ENCODE measurements at places on chromosomes 1 and 21.

GRCh38 chr1:42340093-42340492 lies 5.1 kb upstream of the FOXJ3 start:
- no peak for DNase-seq

DNA sequence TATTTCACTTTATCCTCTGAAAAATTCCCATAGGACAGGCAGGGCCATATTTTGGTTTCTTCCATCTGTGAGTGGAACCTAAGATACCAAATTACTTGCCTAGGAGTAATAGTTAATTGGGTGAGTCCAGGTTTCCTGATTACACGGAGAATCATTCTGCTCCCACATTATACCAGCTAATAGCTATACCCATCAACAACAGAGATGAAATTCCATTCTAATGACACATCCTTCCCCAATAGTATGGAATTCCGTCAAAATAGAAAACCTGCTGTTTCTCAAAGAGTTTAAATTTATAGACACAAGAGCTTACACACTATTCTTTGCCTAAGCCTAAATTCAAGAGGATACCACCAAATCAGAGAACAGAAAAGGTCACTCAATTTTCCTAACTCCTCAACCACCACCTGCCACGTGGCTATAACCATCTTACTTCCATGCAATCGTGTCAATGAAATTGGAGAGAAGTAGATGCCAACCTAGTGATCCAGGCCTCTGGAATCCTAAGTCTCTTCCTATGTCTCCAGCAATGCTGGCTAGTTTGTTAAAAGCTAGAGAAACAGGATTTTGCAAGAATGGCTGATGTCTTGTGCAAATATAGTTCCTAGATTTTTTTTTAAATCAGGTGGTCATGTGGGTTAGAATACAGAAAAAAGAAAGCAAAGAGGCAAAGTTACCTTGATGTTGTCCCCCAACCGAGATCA lies 6.2 kb downstream of the PPT1 start:
- DNase-seq, result peak; percentile 66

DNA sequence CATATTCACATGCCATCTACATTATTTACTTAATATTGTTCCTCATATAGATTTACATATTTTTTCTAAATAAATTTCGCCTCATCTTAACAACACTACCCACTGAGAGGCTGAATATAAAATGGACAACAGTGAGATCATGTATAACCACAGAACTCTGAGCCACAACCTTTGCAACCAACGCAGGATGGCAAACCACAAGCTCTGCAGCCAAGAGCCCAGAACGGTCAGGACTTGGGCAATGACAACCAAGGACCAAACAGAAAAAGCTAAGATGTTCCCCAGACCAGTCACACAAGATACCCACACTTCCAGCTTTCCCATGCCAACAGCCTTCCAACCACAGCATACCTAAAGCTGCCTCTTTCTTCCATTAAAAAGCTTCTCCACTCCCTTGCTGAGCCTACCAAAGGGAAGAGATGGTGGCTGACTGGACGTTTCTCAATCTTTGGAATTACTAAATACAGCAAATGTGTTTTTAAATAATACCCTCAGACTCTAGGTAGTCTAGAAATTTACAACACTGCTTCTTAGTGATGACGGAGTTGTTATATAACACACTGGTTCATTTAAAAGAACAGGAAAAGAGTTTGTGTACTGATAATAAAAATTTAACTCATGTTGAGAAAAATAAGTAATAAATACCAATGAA lies 117.9 kb downstream of the AKT3 start:
- DNase-seq, result no peak

DNA sequence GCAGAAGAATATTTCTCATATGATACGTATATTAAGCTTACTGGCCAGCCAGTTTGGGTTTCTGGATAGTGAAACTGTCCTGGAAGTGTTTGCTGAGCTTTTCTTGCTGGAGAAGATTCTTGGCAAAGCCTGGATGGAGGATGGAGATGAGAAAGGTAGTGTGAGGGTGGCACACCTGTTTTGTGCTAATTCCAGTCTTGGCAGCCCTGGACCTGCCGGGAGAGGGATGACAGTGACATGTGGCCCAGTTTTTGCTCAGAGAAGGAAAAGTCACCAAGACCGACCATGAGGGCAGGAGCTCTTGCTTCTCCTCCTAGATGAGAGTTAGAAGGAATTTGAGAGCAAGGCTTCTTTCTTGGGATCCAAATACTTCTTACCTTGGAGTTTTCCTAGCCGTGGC lies 34.1 kb downstream of the DOP1B start:
- no peak for DNase-seq

DNA sequence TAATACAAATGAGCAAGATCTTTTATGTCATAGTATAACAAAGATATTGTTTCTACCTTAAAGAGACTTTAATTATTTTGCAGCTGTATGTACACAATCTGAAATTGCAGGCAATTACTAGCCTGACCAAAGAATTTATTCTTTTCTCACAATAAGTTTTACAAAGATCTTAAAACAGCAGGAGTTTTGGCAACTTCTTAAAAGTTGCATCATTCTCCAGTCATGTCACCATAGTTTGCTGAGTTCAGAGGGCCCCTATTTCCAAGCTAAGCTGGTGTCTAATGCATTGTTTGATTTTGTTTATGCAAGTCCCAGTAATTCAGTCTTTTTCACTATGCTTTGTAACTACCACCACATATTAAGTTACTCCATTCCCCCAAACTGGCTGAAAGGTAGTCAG lies 114.8 kb downstream of the DNAH14 start:
- no peak for DNase-seq

- DNase-seq, result peak; percentile 81
Measured at GRCh38 chr1:43711049-43711448, 3.7 kb downstream of the ST3GAL3 start.

DNA sequence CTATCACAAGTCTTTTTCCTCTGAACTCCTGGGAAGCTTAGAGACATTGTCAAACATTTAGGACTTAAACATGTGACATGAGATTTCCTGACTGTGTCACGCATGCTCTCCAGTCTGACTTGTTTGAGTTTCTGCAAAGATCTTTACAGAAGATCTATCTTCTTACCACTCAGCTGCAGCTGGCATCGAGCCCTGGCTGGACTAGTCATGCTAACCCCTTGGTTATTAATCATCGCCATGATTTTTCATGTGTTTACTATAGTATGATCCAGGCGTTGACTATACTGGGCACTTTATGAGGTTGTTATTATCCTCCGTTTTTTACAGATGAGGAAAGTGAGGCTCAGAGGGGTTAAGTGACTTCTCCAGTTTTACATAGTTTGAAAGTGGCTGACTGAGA lies 18.1 kb upstream of the IRF2BP2 start:
- DNase-seq, result no peak

DNA sequence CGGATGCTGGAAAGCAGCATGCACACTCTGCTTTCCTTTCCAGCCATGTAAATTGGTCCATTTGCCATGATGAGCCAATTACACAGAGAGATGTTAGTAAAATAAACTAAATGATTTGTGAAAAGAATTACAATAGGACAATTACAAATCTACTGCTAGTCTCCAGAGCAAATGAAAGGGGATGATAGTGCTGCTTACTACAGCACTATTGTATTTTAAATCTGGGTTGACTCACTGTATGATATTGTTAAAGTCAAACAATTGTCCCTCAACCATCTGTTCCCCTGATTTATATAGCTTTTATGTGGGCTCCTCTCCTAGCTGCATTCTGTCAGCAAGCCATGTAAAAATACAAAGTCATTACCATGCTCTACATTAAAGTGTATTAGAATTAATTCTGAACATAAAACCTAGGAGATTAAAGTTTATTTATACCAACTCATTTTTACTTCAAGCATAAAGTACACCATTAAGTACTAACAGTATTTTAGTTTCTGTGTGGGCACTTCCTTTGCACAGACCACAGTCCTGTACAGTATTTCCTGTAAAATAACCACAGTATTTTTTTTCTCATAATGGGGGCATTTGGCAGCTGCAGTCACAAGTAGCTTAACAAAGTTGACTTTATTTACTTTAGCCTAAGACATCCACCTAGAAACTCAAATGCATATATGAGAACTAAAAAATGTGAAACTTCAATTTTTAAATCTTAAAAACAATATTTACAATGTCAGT lies 135.8 kb downstream of the VAV3 start:
- no peak for DNase-seq

DNA sequence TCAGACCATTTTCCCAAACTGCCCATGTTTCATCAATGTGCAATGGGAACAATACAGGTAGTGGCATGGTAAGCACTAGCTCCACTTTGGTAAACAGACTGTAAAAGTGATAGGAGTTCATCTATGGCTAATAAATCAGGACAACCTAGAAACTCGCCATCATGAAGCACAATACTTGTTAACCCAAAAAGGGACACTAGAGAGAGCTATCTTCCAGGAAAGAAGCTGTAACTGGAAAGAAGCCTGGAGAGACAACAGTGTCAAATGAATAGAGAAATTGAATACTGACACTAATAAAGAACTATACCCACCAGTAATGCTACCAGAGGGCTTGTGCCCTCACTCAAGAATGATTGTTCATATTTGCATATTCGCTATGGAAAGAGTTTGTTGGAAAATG lies 164.7 kb upstream of the RGS18 start:
- peak; percentile 17 for DNase-seq

DNA sequence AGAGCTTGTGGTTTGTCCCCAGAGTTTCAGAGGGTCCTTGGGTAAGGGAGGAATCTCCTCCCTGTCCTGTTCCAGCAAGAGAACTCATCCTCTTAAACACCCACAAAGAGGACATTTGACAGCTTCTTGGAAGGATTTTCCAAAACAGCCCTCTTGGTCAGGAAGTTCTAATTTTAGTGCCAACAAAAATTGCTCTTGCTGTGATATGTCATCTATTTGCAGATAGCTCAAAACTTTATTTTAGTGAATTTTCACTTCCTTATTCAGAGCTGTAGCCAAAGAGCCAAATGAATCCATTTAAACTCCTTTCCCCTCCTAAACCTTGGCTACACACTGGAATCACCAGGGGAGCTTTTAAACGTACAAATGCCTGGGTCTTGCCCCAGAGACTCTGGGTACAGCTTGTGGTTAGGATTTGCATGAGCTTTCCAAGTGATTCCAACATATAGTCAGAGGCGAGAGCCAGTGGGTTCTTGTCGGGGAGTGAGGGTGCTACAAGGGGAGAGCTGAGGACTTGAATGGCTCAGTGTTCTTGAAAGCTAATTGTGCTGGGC lies 11.8 kb upstream of the RASSF5 start:
- DNase-seq, result no peak

DNA sequence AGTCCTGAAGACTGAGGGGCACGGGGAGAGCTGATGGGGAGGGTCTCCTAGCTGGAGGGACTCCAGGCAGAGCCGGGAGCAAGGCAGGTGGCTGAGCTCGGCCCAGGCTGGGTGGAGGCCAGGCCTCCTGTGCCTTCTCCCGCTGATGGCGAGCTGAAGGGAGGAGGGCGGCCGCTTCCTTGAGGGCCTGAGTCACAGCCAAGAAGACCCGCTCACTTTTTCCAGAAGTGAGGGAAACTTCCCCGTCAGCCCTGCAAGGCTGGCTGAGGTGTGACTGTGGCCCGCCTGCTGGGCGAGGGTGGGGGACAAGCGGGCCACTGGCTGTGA lies 1.7 kb upstream of the VWA1 start:
- no peak for DNase-seq

DNA sequence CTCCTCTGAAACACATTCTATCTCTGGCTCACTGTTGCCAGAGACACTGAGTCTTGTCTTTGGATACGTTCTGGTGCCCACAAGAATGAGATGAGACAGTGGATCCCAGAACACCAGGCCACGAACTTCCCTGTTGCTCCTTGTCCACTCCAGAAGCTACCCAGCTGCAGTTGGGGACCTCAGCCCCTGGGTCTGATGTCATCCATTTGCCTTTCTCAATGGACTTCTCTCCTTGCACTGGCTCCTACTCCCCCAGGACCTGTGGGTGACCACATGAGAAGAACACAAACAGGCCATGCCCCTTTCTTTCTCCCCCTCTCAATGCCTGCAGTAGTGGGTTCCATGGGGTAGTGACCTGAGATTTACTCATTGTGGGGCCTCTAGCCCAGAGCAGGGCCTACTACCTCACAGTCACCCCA lies 5.9 kb downstream of the NBPF1 start:
- DNase-seq, result no peak

- DNase-seq, result no peak
Measured at GRCh38 chr21:37566790-37567615, 200.4 kb downstream of the DYRK1A start.

GRCh38 chr1:8024329-8024728 lies 1.8 kb downstream of the ERRFI1 start:
- no peak for DNase-seq

DNA sequence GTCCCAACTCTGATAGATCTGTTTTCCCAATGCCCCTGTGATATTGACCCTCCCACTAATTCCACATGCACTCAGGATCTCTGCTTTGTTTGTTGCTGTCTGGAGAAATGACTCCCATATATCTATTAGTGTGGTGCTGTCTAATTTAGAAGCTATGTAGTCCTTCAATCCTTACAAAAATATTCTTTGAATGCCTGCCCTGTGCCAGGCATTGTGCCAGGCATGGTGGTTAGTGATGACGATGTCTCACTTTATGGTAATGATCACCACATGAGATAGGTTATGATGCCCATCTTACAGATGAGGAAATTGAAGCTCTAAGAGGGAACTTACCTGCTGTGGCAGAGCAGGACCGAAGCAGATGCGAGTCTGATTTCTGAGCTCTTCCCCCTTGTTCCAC lies 12.9 kb downstream of the MYOG start:
- DNase-seq, result no peak

GRCh38 chr1:62727656-62728407 lies 39.6 kb upstream of the DOCK7 start:
- DNase-seq, result no peak

- no peak for DNase-seq
Measured at GRCh38 chr1:19032413-19032695, 75.9 kb upstream of the IFFO2 start.

DNA sequence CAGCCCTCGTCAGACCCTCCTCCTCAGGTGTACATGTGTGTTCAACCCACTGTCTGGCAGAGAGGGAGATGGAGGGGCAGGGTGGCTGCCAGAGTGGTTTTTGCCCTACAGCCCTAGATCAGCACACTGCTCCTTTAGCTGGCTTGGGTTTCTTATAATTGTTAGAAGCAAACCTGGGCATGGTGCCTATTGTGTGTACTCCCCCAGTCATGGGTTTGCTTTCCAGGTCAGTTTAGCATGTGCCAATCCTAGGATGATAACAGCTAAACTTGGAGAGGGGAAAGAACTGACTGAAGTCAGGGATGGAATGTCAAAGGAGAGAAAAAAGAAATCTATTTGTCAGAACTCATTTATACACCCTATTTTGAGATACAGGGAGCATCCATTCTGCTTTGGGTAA lies 63.3 kb downstream of the UCK2 start:
- DNase-seq, result peak; percentile 84

GRCh38 chr21:45467221-45467779 lies 62.3 kb downstream of the COL18A1 start:
- DNase-seq, result peak; percentile 70

All from NCI-H226 (cell line).